ENCODE measurements at places on chromosomes 16 and 17.

GRCh38 chr17:79786930-79787643 lies 9.1 kb downstream of the CBX2 start:
- DNase-seq = no peak

- DNase-seq = no peak
Measured at GRCh38 chr17:48162946-48163506, 55.5 kb downstream of the SNX11 start.

DNA sequence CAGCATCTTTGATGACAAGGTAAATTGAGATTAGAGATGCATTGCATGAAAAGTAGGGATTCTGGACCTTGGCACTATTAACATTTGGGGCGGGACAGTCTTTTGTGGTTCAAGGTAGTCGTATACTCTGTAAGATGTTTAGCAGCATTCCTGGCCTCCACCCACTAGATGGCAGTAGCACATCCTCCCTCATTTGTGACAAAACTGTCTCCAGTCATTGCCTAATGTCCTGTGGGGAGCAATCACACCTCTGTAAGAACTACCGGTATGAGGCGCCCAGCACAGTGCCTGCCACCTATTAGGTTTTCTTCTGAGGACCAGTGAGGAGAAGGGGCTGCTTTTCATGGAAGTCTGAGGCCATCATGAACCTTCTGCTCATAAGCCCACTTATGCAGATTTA lies 180.8 kb downstream of the RBFOX1 start:
- DNase-seq = peak; percentile 10

DNA sequence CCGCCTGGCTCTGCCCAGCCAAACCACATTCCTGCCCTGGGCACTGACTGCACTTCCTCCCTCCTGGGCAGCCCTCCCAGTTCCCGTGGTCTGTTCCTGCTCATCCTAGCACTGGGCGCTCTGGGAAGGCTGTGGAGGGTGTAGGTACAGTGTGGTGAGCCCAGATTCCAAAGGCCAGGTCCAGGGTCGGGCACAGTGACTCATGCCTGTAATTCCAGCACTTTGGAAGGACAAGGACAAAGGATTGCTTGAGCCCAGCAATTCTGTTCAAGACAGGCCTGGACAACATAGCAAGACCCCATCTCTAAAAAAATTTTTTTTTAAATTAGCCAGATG lies 30.6 kb downstream of the C16orf74 start:
- no peak for DNase-seq

DNA sequence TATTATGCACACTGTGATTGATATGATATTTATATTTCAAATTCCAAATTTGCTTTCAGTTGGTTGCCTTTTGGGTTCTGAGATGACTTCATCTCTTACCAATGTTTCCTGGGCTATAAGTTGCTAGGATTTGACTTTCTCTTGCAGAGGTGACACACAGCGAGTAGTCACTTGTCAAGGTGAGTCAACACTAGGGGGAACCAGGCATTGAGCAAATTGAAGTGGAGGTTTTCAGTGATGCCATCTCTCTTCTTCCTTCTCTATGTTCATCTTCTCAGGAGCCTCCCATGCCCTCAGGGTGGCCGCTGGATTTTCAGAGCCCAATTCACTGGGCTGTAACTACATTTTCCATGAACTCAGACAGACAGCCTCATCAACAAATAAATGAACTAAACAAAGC lies 6.0 kb upstream of the CPD start:
- no peak for DNase-seq

DNA sequence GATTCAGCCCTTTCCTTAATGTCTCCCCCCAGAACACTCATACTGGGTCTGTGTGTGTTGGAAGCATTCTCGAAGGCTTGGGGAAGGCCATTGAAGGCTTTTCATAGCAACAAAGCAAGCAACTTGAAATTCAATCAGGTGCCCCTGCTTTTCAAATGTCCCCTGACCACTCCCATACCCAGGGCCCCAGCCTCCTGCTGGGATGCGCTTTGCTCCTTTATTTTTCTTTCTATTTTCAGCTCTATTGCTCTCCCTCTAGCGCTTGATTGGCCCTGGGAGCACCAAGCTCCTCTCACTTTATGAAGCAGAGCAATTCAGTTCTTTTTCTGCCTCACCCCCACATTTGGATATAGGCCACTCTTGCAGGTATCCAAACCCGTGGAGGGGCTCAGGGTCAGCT lies 92.0 kb downstream of the WSCD1 start:
- no peak for DNase-seq

GRCh38 chr16:84585467-84585866 lies 32.4 kb downstream of the COTL1 start:
- DNase-seq = no peak

DNA sequence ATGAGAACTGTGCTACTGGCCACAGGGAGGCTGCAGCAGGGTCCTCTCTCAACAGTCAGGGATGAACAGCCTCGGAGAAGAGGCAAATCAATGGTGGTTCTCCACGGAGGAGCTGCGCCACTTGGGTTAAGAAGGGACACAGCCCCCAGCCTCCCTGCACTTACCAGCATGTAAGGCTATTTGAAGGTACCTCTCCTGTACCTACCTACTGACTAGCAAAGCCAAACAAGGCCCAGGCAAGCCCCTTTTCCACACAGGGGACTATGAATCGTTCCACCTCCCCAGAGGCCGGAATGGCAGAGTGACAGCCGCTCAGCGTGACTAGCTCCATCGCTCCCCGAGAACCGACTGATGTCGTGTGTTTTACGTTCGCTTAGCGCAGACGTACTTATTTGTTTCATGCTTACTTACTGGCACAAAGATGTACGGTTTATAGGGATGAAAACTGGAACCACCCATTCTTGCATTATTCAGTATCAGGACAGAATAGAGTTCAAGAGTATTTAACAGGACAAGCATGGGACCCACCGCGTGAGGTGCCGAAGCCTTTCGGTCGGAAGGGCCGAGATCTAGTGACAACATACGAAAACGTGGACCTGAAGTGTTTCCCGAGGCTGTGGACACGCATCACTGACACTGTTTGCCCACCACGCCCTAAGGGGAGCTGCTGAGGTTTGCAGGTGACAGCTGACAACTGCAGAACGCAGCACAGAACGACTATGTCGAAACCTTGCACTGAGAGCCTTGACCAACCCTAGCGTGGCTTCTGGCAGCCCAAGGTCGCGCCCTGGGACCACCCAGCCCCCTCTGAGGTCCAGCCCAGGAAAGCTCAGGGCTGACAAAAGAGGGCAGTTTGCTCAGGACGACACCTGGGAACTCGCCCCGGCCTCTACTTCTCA lies 1.0 kb downstream of the TEPSIN start:
- no peak for DNase-seq

GRCh38 chr17:8473451-8474192 lies 37.9 kb downstream of the NDEL1 start:
- DNase-seq = no peak

DNA sequence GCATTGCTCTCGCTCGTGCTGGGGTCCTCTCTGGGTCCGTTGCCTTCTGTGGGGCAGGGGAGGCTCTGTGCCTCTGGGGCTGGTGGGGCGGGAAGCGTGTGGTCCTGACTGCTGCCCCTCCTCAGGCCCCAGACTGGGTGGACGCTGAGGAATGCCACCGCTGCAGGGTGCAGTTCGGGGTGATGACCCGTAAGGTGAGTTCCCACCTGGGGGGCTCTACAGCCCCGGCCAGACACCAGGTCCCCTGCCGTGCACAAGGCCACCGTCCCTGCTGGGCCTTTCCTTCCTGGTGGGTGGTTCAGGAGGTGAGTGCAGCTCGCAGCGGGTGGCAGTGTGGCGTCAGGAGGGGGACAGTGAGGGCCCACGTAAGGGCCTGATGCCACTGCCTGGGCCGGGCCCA lies 6.7 kb downstream of the HGS start:
- no peak for DNase-seq
